ENCODE measurements at places on chromosomes 3 and 15. TPM values are rescaled to one million over a fixed set of nuclear protein-coding genes. Genes with fewer than 3 reads are reported as not detected.

The CCR9 gene
- not detected for total RNA-seq

The CCDC39 gene
- not detected for total RNA-seq

The CDC25A gene
- 0.97 TPM for total RNA-seq

The FRMD4B gene
- total RNA-seq: 14.1 TPM

The AEN gene
- total RNA-seq: 23.9 TPM

The ITGB5 gene
- 231 TPM for total RNA-seq

The PLSCR2 gene
- not detected for total RNA-seq

The PRR23E gene
- not detected for total RNA-seq

The TICRR gene
- 0.29 TPM for total RNA-seq

The LRRC15 gene
- not detected for total RNA-seq

The IL17RB gene
- total RNA-seq: 0.63 TPM

The TFRC gene
- 54.8 TPM for total RNA-seq

The PLSCR5 gene
- total RNA-seq: not detected

The LINGO1 gene
- not detected for total RNA-seq

The MAGEF1 gene
- 50.9 TPM for total RNA-seq

The CATSPER2 gene
- 2.1 TPM for total RNA-seq

The PXYLP1 gene
- total RNA-seq: 9.9 TPM

The SOX14 gene
- total RNA-seq: not detected

The PPARG gene
- total RNA-seq: 3.7 TPM

The AADACL2 gene
- 0.17 TPM for total RNA-seq

The IL5RA gene
- 0.42 TPM for total RNA-seq

The AMT gene
- total RNA-seq: 5.8 TPM

The TUSC7 gene
- not detected for total RNA-seq

The SCN11A gene
- 0.99 TPM for total RNA-seq
